Right ventricle myocardium superior (tissue), 1 donor: ENCODE measurements at places on chromosomes 2 and 18.
A peak's percentile ranks its signal among the peaks of the same experiment; 100 is the strongest.

- no peak for DNase-seq
Measured at GRCh38 chr2:160445673-160446072, 47.9 kb downstream of the RBMS1 start.

DNA sequence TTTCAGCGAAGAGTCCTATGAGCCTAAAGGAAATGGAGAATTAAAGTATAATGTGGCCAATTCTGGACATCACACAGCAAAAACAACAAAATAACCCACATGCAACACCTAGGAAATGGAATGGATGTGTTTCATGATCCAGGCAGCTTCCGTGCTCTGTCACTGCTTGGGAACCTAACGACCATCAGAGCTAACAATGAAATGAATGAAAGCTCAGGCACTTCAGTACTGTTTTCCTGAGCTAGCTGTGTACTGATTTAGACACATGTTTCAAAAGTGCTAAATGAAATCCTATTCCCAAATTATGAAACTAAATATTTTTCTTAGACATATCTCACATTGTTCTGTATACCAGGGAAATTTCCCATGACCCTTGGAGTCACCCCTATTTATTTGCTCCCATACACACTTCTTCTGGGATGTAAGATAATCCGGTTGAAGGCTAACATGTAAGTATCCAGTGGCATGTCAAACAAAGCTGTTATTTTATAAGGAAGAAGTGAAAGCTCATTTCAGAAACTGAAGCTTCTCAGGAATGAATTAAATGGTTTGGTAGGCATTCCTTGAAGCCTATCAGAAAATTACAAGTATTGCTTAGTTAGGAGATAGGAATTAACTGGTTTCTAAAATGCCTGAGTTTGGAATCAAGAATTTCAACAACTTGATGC is 108.5 kb upstream of the RND3 start:
- no peak for DNase-seq

DNA sequence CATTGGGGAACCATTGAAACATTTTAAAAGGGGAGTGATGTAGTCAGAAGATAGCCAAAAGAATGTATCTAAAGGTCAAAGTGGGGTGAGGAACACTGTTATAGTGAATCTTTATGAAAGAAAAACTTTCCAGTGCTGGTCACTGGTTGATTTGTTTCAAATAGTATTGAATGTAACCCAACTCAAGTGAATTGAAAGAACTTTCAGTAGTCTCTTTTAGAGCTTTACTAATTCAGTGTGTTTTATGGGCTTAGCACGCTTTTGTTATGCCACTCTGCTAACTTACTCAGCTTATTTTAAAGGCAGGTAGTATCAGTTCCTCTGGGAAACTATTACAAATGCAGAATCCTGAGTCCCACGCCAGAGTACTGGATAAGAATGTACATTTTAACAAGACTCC is 57.3 kb downstream of the GTF2A1L start:
- DNase-seq: no peak

- DNase-seq: no peak
Measured at GRCh38 chr18:64407606-64408005, 258.7 kb upstream of the LINC00305 start.

GRCh38 chr18:28511413-28511821 is 334.5 kb upstream of the CDH2 start:
- DNase-seq: no peak

- DNase-seq: no peak
Measured at GRCh38 chr2:63249161-63249560, 198.5 kb downstream of the OTX1 start.

DNA sequence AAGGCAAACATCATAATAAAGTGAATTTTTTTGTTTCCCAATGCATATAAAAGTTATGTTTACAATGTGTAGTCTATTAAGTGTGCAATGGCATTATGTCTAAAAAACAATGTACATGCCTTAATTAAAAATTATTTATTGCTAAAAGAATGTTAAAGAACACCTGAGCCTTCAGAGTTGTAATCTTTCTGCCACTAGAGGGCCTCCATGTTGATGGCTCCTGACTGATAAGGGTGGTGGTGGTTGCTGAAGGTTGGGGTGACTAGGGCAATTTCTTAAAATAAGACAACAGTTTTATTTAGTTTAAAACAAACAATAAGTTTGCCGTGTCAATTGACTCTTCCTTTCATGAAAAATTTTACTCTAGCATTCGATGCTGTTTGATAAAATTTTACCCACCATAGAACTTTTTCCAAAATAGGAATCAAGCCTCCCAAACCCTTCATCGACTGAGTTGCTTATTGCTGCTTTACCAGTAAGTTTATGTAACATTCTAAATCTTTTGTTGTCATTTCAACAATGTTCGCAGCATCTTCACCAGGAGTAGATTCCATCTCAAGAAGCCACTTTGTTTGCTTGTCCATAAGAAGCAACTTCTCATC is 32.3 kb downstream of the MAP3K2 start:
- no peak for DNase-seq

DNA sequence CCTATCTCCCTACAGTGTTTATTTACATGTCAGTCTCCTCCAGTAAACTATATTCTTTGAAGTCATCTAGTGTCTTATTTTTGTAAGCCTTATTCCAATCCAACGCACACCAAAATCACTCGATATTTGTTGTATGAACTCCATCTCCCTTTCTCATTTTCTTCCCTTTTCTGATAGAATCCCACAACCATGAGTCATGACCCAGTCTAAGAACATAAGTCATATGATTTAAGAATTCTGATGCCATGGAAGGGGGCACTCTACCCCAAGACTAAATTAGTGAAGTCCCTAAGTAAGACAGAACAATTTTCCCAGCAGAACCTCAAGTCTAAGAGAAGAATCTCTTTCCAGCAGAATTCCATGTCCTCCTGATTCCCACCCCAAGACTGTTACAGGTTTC is 5.4 kb downstream of the CHMP3 start:
- DNase-seq: no peak

DNA sequence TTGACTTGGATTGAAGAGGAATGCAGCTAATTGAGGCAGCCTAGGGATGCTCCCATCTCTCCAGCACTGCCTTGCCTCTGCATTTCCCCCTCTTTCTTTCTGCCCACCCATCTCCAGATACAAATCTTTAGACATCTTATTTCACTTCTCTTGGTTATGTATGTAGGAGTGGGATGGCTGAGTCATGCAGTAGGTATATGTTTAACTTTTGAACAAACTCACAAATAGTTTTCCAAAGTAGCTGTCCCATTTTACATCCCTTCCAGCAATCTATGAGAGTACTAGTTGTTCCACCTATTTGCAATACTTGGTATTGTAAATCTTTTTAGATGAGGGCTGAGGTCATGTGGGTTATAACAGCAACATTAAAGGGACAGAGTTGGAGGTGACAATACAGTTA is 329.9 kb downstream of the DYSF start:
- DNase-seq: no peak

DNA sequence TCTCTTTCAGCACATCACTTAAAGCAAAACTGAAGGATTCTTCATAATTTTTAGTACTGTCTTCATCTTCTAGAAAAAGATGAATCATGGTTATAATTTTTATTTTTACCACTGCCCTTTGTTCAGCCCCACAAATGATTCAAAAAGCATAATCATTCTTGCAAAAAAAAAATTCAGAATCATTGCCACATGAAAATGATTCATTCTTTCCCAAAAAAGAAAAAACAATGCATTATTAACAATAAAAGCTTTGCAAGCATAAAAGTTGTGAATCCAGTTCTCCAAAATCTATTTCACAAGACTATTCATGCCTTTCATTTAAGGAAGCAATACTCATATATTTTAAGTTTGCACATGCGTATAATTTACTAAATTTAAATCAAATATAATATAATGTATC is 204.8 kb downstream of the RBM43 start:
- DNase-seq: no peak

GRCh38 chr2:9473985-9474360 is 378 bp upstream of the IAH1 start:
- peak; percentile 64 for DNase-seq

GRCh38 chr2:68122680-68122964 is 35.1 kb upstream of the PNO1 start:
- DNase-seq: no peak

DNA sequence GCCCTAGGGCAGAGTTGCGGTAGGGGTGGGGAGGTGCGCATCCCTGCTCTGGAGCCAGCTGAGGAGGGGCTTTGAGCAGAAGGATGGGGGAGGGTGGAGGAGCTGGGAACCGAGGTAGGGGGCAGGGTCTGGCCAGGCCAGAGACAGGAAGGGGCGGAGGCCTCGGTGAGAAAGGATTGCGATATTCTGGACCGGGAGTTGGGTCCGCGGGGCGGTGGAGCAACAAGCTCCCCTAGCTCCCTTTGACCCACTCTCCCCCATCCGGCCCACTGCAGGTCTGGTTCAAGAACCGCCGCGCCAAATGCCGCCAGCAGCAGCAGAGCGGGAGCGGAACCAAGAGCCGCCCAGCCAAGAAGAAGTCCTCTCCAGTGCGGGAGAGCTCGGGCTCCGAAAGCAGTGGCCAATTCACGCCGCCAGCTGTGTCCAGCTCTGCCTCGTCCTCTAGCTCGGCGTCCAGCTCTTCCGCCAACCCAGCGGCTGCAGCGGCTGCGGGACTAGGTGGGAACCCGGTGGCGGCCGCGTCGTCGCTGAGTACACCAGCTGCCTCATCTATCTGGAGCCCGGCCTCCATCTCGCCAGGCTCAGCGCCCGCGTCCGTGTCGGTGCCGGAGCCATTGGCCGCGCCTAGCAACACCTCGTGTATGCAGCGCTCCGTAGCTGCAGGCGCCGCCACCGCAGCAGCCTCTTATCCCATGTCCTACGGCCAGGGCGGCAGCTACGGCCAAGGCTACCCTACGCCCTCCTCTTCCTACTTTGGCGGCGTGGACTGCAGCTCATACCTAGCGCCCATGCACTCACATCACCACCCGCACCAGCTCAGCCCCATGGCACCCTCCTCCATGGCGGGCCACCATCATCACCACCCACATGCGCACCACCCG is 4.8 kb downstream of the OTX1 start:
- DNase-seq: no peak

- DNase-seq: no peak
Measured at GRCh38 chr2:119741868-119742267, 17.9 kb upstream of the PTPN4 start.

DNA sequence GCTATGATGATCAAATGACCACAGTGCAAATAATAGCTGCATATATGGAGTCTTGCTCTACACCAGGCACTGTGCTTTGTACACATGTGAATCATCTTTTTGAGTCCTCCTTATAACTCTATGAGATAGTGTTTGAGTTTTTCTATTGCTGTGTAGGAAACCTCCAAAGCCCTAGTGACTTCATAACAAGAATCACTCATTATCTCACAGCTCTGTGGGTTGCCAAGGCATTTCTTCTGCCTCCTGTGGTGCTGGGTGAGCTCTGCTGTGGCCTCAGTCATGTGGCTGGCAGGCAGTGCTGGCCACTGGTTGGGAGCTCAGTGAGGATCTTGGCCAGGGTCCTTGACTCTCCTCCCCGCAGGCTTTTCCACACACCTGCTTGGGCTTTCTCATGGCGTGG is 153.4 kb downstream of the CAPN13 start:
- peak; percentile 67 for DNase-seq

GRCh38 chr2:115115135-115115534 is 672.7 kb downstream of the DPP10 start:
- no peak for DNase-seq

GRCh38 chr18:13800505-13801259 is 23.3 kb upstream of the MC5R start:
- peak; percentile 81 for DNase-seq

DNA sequence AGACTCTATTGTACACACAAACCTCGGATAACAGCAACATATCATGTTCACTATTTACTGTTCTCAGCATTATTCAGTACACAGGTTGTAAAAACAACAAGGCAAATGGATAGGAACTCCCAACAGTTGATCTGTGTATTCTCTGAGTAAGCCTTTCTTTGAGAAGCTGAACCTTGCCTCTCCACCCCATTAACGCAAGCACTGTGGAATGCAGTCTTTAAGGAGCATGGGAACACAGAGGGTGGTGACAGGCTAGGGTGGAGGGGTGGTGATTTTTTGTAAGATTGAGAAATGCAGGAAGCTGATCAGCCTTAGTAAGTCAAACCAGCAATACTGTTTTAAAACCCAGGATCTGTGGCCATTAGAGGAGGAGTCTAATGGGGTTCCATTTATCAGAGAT is 19.6 kb upstream of the SERPINB11 start:
- no peak for DNase-seq

DNA sequence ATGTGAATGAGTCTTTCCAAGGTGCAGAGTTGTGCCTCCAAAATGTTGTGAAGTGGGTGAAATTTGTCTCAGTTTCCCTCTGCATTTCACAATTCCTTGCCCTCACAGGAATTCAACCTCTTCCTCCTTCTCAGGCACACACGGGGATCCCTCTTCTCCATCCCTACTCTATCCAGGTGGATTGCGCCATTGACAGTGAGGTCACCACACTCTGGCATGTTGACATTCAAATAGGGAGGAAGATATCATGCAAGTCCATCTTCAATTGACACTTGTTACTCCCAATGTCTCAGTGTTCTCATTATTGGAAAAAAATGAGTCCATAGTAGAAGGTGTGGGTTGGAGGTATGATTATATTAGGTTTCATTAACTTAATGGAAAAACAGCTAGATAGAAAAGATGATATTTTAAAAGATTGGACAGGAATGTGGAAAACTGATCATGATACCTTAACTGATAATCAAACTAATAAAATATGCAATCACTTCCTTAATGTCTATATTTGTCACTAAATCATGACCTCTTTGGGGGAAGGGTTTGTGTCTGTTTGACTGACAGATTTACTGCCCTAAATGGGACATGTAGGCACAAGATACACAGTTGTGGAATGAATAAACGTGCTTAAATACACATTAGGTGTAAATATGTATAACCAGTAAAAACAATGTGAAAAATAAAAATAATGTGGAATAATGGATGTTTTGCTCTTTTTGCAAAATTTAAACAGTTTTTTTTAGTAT is 213.8 kb upstream of the SLC8A1 start:
- DNase-seq: no peak

GRCh38 chr2:172878260-172878659 is 142.6 kb downstream of the RAPGEF4 start:
- DNase-seq: no peak

DNA sequence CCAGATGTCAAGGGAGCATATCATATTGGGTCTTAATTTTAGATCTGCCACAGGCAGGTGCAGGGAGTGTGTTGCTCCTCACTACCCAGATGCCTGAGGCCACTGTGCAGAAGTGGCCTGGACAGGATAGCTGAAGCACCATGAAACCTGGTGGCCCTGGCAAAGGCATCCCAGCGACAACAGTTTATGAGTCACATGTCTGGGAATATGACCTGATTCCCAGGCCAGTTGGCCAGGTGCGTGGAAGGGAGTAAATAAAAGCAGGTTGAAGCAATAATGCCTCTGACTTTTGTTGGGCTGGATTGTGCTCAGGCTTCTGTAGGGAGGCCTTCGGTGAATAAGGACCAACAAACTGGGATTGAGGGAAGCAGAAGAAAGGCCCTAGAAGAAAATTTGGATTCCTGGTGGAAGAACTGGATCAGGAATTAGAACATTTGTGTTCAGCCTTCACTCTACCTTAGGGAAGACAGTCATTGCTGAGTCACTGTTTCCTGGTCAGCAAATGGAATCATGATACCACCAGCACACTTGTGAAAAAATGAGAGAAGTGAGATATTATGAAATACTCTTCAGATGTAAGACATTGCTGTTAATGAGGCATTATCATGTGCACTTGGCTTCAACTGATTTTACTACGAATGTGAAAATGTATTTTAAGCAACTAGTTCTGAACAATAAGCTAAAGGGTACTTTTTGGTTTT is 78.4 kb upstream of the ZNF516 start:
- no peak for DNase-seq

- DNase-seq: peak; percentile 72
Measured at GRCh38 chr2:101473911-101474701, 806 bp downstream of the RFX8 start.

GRCh38 chr2:158142568-158143332 is 41.1 kb downstream of the UPP2 start:
- no peak for DNase-seq

GRCh38 chr2:113203901-113204519 is 30.2 kb downstream of the PSD4 start:
- DNase-seq: peak; percentile 75
